HFFc6 (cell line): ENCODE measurements at places on chromosomes 12 and 14. TPM values are rescaled to one million over a fixed set of nuclear protein-coding genes. Genes with fewer than 3 reads are reported as not detected.
A peak's percentile ranks its signal among the peaks of the same experiment; 100 is the strongest.

DNA sequence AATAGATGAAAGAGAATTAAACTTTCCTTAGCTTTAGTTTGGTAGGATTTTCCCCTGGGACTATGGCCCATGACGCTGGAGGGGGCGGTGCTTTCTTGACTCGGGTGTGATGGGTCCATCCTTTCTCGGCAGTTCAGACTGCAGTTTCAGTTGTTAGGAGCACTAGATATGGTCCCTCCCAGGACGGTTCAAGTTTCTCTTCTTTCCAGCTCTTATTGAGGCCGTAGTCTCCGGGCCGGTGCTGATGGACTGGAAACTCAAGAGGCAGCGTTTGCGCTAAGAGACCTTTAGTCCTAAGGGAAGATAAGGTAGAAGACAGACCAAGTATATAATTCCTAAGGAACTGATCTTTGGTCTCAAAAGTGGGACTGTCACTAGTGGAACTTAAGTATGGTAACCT, 111.2 kb downstream of the RIN3 start:
- peaks cover 39% of the 10 kb centered on the region for H3K4me1 ChIP-seq
- peak overlapping the region; percentile 84 for H3K27ac ChIP-seq
- H3K27me3 ChIP-seq = no peaks in the 10 kb centered on the region; the same call in 1 of the 2 replicates
- DNase-seq = no peak

The PRR4 gene
- total RNA-seq = 0.97 and 1.2 TPM in 2 replicates

DNA sequence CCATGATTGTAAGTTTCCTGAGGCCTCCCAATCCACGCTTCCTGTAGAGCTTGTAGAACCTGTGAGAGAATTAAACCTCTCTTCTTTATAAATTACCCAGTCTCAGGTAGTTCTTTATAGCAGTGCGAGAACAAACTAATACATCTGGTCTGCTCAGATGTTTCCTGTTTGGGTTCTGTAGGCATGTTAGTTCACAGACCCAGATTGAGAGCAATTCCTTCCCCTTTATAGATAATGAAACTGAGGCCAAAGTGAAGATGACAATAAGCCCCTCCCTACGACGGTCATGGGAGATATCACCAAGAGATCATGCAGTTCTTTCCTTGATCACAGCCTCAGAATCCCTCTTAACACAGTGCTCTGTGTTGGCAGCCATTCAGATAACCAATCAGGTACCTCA, 76.5 kb upstream of the CLMN start:
- H3K27me3 ChIP-seq = peaks cover 2% of the 10 kb centered on the region; the same call in 1 of the 2 replicates
- H3K36me3 ChIP-seq = no peaks in the 10 kb centered on the region
- no peak overlapping the region for H3K4me3 ChIP-seq

DNA sequence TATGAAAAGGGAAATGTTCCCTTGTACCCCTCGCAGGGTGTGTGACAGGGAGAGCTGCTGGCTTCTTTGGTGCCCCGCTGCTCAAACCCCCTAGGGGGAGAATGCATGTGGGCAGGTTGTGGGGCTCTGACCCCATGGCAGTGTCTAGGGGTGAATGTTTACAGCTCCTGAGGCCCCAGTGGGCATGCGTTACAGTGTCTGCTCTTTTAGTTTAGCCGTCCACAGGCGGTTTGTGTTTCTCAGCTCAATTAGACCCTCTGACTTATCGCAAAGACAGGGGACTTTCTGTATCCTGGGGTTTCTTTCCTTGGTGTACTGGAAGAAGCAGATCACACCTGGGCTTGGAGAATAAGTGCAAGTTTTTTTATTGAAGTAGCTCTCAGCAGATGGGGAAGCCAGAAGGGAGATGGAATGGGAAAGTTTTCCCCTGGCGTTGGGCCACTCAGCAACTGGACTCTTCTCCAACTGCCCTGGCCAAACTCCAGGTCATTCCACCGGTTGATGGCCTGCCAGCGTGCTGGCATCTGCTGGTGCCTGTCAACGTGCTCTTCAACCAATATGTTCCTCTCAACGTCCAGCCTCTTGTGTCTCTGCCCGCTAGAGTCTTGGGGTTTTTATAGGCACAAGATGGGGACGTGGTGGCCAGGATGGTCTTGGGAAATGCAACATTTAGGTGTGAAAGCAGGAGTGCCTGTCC, 720.9 kb downstream of the FSCB start:
- no peaks in the 10 kb centered on the region for H3K36me3 ChIP-seq
- DNase-seq = no peak
- no peaks in the 10 kb centered on the region for H3K4me1 ChIP-seq
- no peak overlapping the region for H3K27ac ChIP-seq
- H3K4me3 ChIP-seq = no peak overlapping the region
- no peaks in the 10 kb centered on the region for H3K27me3 ChIP-seq

GRCh38 chr12:52805000-52805399, 8.9 kb downstream of the KRT4 start:
- no peak for DNase-seq
- peaks cover 43% of the 10 kb centered on the region for H3K27me3 ChIP-seq
- no peaks in the 10 kb centered on the region for H3K36me3 ChIP-seq
- peaks cover 11% of the 10 kb centered on the region for H3K4me1 ChIP-seq

- peaks cover 15% of the 10 kb centered on the region for H3K4me1 ChIP-seq
- no peak overlapping the region for H3K27ac ChIP-seq
- H3K4me3 ChIP-seq = no peak overlapping the region
- no peak for DNase-seq
- 0 out of 2 replicates have a peak, but pooled peaks cover 4% of the 10 kb centered on the region for H3K36me3 ChIP-seq
- H3K27me3 ChIP-seq = peaks cover 2% of the 10 kb centered on the region
These were observed 107.2 kb downstream of the DPF3 start for GRCh38 chr14:72786378-72787350.

- no peaks in the 10 kb centered on the region for H3K36me3 ChIP-seq
- H3K4me3 ChIP-seq = peak overlapping the region; percentile 39
- DNase-seq = peak; percentile 91
- no peaks in the 10 kb centered on the region; the same call in 1 of the 2 replicates for H3K27me3 ChIP-seq
- peaks cover 25% of the 10 kb centered on the region for H3K4me1 ChIP-seq
These were observed 1141.2 kb upstream of the TMEM132C start for GRCh38 chr12:127125607-127126259.

- no peak overlapping the region for H3K4me3 ChIP-seq
- no peak overlapping the region for H3K27ac ChIP-seq
- DNase-seq = no peak
These were observed 208.7 kb downstream of the ERC1 start for GRCh38 chr12:1199700-1200099.

DNA sequence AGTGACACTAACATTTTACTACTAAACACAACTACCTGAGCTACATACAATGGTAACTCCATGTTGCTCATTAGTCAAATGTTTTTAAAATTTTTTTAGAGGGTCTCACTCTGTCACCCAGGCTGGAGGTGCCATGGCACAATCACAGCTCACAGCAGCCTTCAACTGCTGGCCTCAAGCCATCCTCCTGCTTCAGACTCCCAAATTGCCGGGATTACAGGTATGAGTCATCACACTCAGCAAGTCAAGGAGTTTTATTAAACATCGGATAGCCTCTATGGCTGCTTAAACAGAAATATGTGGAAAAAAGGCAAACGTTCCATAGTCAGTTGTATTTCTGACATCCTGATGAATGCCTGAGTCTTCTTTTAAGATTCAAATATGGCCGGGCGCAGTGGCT, 11.1 kb upstream of the NPFF start:
- H3K4me3 ChIP-seq = no peak overlapping the region
- H3K27ac ChIP-seq = no peak overlapping the region
- peak; percentile 27 for DNase-seq
- H3K4me1 ChIP-seq = peaks cover 10% of the 10 kb centered on the region

The SIX6 gene
- total RNA-seq = not detected in 3 replicates

DNA sequence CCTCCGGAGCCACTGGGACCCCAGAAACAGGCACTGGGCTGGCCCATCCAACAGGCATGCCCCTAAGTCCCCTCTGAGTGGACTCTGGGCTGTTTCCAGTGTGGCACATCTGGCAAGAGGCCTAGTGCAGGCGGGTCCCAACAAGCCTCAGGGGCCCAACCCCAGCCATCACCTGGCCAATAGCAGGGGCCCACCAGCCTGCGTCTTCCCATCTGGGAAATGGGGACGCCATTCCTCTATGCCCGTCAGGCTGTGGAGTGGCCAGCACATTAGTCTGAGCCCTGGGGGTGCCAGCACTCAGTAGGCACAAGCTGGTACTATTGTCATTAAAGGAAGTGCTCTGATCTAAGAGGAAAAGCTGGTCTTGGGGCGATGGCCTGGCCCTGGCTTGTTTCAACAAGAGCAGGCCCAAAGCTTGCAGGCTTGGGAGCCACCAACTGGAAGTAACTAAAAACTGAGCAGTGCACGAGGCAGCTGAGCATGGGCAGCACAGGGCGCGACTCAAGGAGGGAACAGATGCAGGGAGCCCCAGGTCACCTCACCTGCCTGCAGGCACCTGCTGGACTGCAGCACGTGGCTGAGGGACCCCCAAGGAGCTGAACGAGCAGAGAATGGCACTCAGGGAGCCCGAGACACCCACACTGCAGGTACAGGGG, 8.4 kb downstream of the DEGS2 start:
- H3K27me3 ChIP-seq = peaks cover 19% of the 10 kb centered on the region
- H3K36me3 ChIP-seq = peaks cover 7% of the 10 kb centered on the region
- H3K4me3 ChIP-seq = no peak overlapping the region
- H3K27ac ChIP-seq = no peak overlapping the region
- DNase-seq = no peak

The LRP1-AS gene
- total RNA-seq = not detected in 3 replicates

GRCh38 chr12:15602051-15602672, 187.0 kb downstream of the EPS8 start:
- peak; percentile 7 for DNase-seq
- H3K27ac ChIP-seq = peak overlapping the region; percentile 69
- H3K27me3 ChIP-seq = no peaks in the 10 kb centered on the region; the same call in 1 of the 2 replicates
- peaks cover 37% of the 10 kb centered on the region for H3K4me1 ChIP-seq

- H3K27me3 ChIP-seq = no peaks in the 10 kb centered on the region; the same call in 1 of the 2 replicates
- no peak overlapping the region for H3K27ac ChIP-seq
- no peak for DNase-seq
These were observed 156.1 kb downstream of the FOXN3 start for GRCh38 chr14:89260898-89261297.

DNA sequence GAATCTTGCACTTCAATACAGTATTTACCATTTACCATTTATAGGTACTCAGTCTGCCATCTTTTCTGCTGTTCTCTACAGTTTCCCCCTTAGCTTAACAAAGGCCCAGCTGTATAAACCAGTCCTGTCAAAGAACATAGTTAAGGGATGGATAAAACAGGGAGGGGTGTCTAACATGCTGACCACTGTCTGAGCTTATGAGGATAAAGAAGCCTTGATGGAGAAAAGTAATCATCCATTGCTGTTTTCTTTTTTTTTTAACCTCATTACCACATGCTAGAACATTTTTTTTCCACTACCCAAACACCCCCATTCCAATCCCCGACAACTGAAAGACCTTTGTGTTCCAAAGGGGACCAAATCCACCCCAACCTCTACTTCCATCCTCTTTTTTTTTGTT, 39.9 kb downstream of the SOX5 start:
- no peaks in the 10 kb centered on the region for H3K27me3 ChIP-seq
- no peak overlapping the region for H3K4me3 ChIP-seq
- H3K36me3 ChIP-seq = no peaks in the 10 kb centered on the region
- H3K4me1 ChIP-seq = no peaks in the 10 kb centered on the region
- H3K27ac ChIP-seq = no peak overlapping the region

- peaks cover 29% of the 10 kb centered on the region for H3K4me1 ChIP-seq
- H3K27ac ChIP-seq = peak overlapping the region; percentile 31; the same call in 1 of the 2 replicates
- no peaks in the 10 kb centered on the region for H3K27me3 ChIP-seq
- no peak overlapping the region for H3K4me3 ChIP-seq
- no peak for DNase-seq
- H3K36me3 ChIP-seq = no peaks in the 10 kb centered on the region
These were observed 29.2 kb downstream of the ITPK1 start for GRCh38 chr14:93086441-93087055.

DNA sequence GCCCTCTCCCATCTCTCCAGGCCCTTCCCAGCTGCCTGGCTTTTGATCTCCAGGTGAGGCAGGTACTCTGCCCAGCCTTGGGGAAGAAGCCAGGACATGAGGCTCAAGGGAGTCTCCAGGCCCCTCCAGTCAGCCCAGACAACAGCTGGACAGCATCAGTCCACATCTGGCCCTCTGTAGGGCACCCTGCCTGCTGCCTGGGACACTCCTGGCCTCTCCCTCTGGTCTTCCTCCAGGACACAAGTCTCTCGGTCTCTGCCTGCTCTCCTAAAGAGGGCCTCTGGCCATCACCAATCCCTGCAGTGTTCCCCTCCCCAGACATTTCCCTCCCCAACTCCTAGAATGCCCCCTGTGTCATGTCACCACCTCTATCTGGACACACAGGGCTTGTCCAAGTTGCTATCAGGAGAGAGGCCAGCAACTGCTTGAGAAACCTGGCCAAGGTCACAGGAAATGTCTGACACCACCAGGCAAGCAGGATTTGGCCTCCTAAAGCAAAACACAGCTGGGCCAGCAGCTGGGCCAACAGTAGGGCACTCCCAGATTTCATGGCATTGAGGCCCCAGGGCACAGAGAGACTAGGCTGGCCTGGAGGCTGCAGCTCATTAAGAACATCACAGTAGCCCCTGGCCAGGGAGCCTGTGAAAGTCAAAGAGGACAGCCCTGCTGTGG, 29.0 kb downstream of the LTBP2 start:
- no peak for DNase-seq
- H3K27ac ChIP-seq = peak overlapping the region; percentile 92
- no peaks in the 10 kb centered on the region; the same call in 1 of the 2 replicates for H3K27me3 ChIP-seq
- H3K4me1 ChIP-seq = peaks cover 69% of the 10 kb centered on the region
- H3K4me3 ChIP-seq = no peak overlapping the region
- peaks cover 21% of the 10 kb centered on the region for H3K36me3 ChIP-seq

The DNAH10 gene
- 0.81 to 0.99 TPM (median 0.85 TPM) in 3 replicates for total RNA-seq

DNA sequence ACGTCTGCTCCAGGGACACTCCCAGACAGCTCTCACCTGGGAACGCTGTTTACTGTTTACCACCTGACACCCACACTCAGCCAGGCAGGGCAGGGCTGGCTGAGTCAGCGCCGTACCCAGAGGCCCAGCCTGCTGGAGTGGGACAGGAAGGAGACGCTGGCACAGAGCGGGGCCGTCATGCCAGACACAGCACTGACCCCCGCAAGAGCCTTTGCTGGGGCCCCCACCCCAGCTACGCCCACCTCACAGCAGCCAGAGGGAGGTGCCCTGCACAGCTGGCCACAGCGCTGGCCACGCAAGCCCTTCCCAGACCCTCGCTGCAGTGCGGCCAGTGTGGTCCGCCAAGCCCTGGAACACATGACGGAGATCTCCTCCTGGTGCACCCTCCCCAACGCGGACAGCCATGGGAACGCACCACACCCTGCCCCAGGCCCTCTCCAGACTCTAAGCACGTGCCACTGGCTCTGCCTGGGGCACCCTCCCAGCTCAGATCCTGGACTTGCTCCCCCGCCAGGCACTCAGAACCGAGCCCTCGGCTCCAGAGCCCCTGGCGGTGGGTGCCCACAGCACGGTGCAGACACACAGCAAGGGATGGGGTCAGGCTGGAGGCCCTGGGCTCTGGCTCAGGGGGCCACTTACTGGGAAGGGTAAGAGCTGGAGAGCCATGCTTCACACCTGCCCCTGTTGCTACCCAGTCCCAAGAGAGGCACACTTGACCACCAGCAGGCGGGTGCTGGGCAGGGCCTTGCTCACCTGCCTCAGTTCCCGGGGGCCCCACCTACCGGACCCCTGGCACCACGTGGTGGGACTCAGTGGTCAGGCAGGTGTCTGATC, 5.7 kb downstream of the AHNAK2 start:
- DNase-seq = no peak
- H3K27ac ChIP-seq = peak overlapping the region; percentile 87
- H3K4me1 ChIP-seq = peaks cover 66% of the 10 kb centered on the region
